ENCODE measurements at places on chromosomes 7 and 10.

DNA sequence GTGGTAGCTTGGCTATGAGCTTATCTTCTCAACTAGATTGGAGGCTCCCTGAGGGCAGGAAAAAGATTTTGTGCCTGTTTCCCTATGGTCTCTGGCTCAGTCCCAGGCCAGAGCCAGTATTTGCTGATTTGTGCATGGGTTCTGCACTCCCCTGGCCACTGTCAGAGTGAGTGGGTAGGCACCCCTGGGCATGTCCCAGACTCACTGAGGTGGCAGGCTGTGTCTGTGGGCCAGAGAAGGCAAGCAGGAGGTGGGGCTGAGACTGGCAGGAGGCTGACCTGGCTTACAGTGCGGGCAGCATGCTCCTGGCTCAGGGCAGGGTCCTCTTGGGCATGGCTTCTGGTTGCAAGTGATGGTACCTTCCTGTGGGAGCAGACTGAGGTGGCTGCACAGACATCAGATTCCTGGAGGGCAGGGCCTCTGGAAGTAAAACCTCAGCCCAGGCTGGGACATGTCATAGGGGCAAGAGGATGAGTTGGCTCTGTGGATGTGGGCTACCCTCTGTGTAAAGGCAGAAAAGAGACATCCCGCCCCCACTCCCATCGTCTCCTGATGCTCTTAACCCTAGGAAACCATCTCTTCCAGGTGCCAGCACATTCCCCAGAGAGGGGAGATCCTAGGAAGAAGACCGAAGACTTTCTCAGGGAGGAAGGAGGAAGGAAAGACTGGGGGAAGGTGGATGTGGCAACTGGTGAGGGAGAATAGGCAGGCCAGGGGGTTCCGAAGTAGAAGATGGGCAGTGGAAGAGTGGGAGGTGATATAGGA lies 4.3 kb downstream of the KCP start:
- DNase-seq, result no peak

DNA sequence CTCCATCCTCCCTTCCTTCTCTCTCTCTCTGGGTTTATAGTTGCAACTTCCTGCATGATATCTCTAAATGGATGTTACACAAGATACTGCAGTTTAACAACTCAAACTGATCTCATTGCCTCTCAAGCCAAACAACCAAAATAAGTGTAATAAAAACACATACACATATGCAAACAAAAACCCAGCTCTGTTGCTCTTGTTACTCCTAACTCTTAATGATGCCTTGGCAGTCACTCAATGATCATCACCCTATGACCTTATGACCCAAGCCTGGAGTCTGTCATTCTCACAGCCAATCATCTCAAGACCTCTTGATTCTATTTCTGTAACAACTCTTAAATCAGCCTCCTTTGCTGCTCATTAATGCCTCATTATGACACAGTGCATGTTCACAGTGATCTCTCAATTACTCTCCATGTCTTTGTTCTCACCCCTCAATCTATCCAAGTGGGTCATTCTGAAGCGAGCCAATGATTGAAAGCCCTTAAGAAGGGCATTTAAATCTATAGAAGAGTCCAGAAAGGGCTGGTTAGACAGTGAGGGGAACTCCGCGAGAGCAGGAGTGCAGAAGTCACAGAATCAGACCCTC lies 210.9 kb downstream of the INHBA start:
- DNase-seq, result peak; percentile 45

DNA sequence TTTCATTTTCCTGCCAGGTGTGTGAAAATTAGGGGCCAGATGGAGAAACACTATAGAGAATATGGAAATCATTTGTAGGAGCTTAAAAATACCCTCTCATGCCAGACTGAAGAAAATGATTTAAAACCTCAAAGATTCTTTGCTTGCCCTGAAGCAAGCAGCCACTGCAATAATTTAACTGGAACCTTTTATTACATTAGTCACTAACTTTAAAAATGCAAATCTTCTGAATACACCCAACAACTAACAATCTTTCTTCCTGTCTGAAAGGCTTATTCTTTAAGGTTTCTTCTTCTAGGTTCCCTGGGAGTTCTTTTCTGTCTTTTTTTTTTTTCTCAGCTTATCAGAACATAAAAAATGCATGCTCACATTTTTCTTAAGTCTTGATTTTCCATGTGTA lies 238.5 kb upstream of the KMT2E start:
- no peak for DNase-seq

DNA sequence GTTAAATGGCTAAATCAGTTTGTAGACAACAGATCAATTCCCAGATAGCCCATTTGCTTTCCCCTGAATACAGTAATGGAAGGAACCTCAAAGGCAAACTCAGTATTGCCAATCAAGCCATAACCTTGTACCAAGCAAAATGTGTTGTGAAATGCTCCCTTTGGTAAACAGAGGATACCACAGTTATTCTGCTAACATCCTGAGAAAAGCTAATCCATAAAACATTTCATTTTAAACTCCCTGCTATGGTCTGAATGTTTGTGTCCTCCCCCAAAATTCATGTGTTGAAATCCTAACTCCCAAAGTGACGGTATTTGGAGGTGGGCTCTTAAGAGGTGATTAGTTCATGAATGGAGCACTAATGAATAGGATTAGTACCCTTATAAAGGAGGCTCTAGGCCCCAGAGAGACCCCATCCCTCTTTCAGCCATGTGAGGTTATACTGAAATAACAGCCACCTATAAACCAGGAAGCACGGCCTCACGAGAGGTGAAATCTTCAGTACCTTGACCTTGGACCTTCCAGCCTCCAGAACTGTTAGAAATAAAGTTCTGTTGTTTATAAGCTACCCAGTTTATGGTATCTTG lies 89.3 kb upstream of the RNF148 start:
- no peak for DNase-seq

GRCh38 chr7:103447073-103447960 lies 1.3 kb upstream of the SLC26A5 start:
- DNase-seq, result peak; percentile 77

- DNase-seq, result no peak
Measured at GRCh38 chr7:105487579-105488571, 34.2 kb downstream of the PUS7 start.
